ENCODE measurements at places on chromosomes 3 and 15. TPM values are rescaled to one million over a fixed set of nuclear protein-coding genes. Genes with fewer than 3 reads are reported as not detected.

The TMEM44 gene
- not detected for polyA plus RNA-seq

The ARPP21 gene
- not detected for polyA plus RNA-seq

The MYO5A gene
- polyA plus RNA-seq, result 33.5 TPM

The SPESP1 gene
- polyA plus RNA-seq, result not detected

The MRAS gene
- polyA plus RNA-seq, result 6.2 TPM

The IGF2BP2 gene
- polyA plus RNA-seq, result 1.2 TPM

The MITF gene
- 12.1 TPM for polyA plus RNA-seq

The TBC1D21 gene
- polyA plus RNA-seq, result not detected

The MEGF11 gene
- not detected for polyA plus RNA-seq
